ENCODE measurements at places on chromosomes 6 and 20.

- no peak for DNase-seq
These were observed 681.0 kb upstream of the GJE1 start for GRCh38 chr6:141451511-141452353.

GRCh38 chr6:163717106-163717764 is 302.7 kb downstream of the QKI start:
- DNase-seq = no peak

GRCh38 chr20:25273046-25273445 is 25.2 kb downstream of the PYGB start:
- DNase-seq = no peak

DNA sequence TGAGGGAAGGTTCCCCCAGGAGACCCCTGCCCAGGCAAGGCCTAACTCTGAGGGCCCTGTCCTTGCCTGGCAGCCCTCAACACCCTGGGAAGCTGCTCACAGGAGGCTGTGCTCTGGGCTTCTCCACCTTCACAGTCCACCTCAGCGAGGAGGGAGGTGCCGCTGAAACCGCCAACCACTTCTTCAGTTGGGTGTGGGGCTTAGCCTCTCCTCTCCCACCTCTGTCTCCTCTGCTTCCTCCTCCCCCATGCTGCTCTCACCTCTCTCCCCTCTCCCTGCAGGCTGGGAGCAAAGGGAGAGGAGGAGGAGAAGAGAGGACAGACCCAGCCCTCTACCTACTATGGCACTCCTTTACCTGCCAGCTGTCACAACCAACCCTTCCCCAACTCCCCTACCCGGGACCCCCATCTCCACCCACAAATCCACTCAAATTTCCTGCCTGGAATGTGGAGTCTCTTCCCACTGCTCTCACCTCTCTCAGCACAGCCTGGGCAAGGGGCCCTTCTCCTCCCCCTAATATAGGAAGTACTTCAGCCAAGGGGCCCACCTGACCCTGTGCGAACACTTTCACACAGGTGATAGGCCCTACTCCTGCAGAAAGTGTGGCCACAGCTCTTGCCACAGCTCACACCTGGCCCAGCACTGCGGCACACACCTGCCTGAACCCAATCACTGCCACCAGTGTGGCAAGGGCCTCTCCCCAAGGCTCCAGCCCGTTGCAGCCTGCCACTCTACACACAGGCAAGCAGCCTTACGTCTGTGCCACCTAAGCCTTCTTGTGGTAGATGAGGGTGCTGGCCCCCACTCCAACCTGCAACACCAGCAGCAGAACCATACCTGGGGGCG is 7.2 kb downstream of the RING1 start:
- no peak for DNase-seq

- DNase-seq = no peak
These were observed 122.3 kb downstream of the B3GAT2 start for GRCh38 chr6:70834520-70834919.

DNA sequence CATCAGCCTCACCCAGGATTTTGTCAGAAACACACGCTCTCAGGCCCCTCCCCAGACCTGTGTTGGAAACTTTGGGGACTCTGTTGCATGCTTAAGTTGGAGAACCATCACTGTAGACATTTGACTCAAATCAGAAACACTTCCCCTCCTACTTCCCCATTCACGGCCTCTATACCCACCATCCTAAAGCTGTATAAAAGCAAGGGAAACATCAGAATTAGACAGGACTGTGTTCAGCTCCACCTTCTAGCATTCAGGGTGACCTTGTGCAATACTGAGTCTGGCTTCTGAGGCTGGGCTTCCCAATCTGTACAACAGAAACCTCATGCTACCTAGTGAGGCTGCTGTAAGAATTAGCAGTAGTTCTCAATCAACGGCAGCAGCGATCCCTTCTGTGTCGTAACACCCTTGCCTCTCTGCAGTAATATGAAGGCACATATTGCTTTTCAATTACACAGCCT is 252.3 kb downstream of the LY86 start:
- no peak for DNase-seq

- DNase-seq = no peak
These were observed 418.3 kb upstream of the POU3F2 start for GRCh38 chr6:98416027-98416426.

GRCh38 chr20:2899243-2899642 is 26.0 kb downstream of the PTPRA start:
- DNase-seq = no peak

DNA sequence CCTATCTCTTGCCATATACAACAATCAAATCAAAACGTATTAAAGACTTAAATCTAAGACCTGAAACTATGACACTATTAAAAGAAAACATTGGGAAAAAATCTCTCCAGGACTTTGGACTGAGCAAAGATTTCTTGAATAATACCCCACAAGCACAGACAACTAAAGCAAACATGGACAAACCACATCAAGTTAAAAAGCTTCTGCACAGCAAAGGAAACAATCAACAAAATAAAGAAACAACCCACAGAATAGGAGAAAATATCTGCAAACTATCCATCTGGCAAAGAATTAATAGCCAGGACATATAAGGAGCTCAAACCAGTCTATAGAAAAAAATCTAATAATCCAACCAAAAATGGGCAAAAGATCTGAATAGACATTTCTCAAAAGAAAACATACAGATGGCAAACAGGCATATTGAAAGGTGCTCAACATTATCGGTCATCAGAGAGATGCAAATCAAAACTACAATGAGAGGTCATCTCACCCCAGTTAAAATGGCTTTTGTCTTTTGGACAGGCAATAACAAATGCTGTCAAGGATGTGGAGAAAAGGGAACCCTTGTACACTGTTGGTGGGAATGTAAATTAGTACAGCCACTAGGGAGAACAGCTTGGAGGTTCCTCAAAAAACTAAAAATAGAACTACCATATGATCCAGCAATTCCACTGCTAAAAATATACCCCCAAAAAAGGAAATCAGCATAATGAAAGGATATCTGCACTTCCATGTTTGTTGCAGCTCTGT is 76.2 kb downstream of the SNX5 start:
- no peak for DNase-seq

- no peak for DNase-seq
These were observed 10.7 kb upstream of the IPCEF1 start for GRCh38 chr6:154367336-154367735.

DNA sequence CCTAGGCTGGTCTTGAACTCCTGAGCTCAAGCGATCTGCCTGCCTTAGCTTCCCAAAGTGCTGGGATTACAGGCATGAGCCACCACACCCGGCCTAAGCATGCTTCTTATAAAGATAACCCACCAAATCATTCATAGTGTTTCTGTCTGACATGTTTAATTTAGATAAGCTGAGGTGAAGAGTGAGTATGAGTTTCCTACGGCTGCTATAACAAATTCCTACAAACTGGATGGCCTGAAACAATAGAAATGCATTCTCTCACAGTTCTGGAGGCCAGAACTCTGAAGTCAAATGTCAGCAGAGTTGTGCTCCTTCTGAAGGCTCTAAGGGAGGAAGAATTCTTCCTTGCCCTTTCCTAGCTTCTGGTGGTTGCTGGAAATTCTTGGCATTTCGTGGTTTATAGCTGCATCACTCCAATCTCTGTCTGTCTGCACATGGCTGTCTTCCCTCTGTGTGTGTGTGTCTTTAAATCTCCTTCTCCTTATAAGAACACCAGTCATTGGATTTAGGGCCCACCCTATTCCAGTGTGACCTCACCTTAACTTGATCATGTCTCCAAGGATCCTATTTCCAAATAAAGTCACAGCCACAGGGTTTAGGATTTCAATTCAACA is 29.9 kb downstream of the MAPK13 start:
- DNase-seq = no peak

- no peak for DNase-seq
These were observed 138.1 kb upstream of the PTPN1 start for GRCh38 chr20:50371878-50372769.

GRCh38 chr6:136341967-136342366 is 52.3 kb upstream of the BCLAF1 start:
- no peak for DNase-seq

- no peak for DNase-seq
These were observed 39.2 kb downstream of the PREX1 start for GRCh38 chr20:48788486-48789072.

DNA sequence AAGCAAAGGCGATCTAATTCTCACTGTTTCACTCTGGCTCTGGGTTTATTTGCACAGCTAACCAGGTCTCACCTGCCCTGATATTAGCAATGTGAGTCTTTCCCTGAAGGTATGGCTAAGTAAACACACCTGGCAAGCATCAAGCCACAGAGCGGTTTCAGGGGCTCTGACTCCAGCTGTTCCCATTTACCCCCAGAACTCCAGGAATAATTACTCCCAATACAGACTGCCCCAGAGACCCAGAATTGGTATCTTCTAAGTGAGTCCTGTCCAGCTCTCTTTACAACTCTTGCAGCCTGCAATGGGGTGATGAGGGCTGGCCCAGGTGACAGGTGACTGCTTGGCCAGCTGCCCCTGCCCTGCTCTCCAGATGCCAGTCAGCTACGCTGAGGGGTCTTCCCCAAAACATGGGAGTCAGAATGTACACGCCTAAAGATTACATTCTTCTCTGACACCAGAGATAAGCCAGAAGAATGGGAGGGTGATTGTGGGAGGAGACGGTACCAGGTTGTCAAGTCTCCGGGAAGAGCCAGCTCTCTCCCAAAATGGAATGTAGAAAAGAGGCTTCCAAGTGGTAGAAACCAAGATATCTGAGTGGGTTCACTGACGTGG is 4.9 kb upstream of the LRRN4 start:
- DNase-seq = no peak

GRCh38 chr20:10540636-10541493 is 105.8 kb downstream of the SLX4IP start:
- DNase-seq = no peak

DNA sequence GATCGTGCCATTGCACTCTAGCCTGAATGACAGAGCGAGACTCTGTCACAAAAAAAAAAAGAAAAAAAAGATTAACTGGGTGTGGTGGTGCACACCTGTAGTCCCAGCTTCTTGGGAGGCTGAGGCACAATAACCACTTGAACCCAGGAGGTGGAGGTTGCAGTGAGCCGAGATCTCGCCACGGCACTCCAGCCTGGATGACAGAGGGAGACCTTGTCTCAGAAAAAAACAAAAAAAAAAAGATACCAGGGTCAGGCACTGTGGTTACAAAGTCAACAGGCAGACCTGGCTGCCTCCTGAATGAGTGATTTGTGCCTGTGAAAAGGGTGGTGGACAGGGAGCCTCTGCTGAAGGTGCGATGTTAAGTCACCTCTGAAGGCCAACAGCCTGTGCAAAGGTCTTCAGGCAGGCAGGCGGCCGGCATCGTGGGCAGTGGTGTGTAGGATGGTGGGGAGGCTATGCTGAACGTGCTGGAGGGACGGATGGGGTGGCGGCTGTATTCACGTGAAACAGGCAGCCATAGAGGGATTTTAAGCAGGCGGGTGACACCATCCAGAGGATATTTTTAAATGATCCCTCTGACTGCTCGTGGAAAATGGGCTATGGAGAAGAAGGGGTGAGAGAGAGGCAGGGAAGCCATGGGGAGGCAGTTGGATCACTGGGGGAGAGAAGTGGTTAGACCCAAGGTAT is 41.4 kb downstream of the NOL4L start:
- DNase-seq = no peak

GRCh38 chr6:168873278-168874190 is 380.1 kb downstream of the THBS2 start:
- no peak for DNase-seq

DNA sequence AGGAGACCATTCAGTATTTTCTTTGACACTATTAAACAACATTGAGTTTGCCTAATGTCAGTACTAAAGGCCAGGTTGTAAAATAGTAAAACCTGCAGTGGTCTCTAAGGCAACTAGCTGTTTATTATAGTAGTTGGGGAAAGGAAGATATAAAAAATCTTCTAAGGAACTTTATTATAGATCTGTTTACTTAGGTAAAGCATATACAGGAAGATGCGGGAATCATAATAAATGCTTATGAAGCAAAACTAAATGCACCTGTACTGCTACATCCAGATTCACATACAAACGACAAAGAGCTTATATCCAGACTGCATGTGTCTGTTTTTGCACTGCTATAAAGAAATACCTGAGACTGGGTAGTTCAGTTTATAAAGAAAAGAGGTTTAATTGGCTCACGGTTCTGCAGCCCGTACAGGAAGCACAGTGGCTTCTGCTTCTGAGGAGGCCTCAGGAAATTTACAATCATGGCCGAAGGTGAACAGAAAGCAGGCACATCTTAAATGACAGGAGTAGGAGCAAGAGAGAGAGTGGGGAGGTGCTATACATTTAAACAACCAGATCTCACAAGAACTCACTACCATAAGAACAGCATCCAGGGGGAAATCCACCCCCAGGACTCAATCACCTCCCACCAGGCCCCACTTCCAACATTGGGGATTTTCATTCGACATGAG is 8.7 kb upstream of the TRIM39 start:
- no peak for DNase-seq

- DNase-seq = no peak
These were observed 31.8 kb downstream of the SNRNP48 start for GRCh38 chr6:7621761-7622160.

DNA sequence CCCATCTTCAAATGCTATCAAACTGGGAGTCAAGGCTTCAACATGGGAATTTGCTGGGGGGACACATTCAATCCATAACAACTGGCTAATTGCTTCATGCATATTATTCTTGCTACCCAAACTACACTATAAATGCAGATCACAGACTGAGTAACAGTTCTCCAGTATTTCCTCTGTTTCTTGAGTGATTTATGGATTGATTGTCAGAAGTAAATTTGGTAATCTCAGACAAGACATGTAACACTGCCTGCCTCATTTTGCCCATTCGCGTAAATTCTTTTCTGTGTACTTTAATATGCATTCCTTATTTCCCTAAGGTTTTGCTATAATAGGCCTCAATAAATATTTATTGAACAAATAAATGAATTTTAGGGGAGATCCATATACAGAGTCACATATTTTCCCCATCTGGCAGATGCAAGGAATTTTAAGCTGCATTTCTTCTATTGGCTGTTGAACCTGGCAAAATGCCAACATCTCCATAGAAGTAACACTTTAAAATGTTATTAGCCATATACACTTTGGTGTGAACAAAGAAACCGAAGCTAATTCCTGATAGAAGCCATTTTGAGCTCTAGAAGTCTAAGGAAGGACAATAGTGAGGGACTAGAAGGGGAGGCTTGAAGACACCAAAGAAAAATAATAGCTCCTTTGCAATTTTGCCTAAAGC is 98.2 kb downstream of the QRSL1 start:
- DNase-seq = no peak

DNA sequence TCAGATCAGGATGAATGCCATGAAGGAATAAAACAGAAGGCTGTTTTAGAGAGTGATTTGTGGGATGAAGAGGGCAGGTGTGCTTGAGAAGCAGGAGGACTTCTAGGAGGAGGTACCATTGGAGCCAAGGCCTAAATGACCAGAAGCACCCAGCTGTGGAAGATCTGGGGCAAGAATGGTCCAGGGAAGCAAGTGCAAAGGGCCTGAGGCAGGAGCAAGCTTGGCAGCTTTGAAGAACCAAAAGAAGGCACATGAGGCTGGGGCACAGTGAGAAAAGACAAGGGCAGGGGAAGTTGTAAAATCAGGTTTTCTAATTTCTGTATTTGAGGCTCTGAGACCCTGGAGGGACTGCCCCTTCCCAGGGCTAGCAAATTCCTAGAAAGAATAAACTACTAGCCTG is 9.8 kb downstream of the SLC13A3 start:
- DNase-seq = no peak

GRCh38 chr20:62838128-62838891 is 21.5 kb downstream of the COL9A3 start:
- no peak for DNase-seq

- DNase-seq = no peak
These were observed 186.0 kb downstream of the DTNBP1 start for GRCh38 chr6:15476631-15477380.
